ENCODE measurements at places on chromosomes 2 and 18.

DNA sequence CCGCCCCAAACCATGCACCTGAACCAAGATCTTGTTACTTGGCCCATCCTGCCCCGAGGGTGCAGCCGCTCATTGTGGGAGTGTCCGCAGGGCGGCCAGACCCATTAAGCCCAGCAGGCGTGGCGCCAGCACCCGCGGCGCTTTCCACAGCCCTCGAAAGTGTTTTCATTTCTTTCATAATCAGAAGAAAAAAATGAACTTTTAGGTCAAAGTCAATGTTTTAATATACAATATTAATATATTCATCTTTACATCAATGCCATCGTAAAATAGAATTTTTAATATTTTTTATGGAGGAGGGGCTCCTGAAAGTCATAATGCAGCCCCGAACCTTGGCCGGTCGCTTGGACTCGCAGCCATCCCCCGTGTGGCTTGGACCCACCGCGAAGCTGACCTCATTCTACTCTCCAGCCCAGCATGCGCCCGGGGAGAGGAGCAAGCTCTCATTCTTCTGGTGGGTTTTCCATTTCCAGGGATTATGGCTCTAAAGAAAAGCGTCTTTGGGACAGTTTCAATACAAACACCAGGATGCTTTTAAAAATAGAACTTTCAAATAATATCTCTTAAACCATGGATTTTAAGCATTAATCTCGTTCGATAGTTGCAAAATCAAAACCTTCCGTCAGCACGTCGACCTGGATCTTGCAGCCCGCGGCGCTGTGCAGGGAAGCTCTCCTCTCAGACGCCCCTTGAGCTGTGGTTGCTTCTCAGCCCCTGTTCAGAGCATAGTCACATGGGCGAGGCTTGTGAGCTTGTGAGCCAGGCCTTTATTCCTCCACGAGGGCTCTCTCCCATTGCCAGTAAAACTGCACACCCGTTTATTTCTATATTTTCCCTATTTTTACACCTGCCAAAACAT lies 17.2 kb upstream of the ASB1 start:
- no peak for DNase-seq

DNA sequence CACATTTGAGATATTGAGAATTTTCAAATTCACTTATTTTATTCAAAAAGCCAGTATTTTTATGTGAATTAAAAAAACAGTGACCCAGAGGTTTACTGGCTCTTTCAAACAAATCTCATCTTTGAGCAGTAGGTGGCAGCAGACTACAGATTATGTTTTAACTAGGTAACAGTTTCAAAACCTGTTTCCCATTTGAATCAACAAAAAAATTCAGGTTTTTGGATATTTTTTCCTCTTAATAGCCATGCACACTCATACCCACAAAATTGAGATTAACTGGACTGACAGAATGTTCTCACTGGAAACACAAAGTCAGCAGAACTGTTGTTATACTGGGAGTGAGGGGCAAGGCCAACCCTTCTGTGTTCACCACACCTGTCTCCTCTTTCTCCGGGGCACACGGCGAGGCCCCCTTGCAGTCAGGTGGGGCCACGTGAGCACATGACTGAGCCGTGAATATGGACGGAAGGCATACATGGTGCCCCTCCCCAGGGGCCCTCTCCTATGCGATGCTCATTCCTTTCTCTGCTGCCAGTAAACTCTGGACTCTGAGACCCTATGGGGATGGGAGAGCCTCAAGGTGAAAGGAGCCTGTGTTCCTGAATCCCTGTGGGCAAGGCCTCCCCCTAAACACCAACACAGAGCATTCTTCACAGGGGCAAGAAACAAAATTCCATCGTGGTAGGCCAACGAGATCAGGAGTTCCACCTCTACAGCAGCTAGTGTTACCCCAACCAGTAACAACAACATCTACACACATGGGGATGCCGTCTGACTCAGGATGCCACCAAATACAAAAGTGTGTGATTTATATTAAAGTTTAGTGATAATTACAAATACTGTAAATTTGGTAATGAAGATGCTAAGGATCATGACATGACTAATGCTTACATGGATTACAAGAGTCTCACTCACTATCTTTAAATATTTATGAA lies 80.4 kb downstream of the LPIN2 start:
- DNase-seq: no peak

- no peak for DNase-seq
These were observed 185.4 kb downstream of the LDLRAD4 start for GRCh38 chr18:13403786-13404549.

GRCh38 chr18:37705016-37705415 lies 139.4 kb upstream of the CELF4 start:
- no peak for DNase-seq

GRCh38 chr2:220393711-220394110 lies 766.3 kb downstream of the SLC4A3 start:
- no peak for DNase-seq

DNA sequence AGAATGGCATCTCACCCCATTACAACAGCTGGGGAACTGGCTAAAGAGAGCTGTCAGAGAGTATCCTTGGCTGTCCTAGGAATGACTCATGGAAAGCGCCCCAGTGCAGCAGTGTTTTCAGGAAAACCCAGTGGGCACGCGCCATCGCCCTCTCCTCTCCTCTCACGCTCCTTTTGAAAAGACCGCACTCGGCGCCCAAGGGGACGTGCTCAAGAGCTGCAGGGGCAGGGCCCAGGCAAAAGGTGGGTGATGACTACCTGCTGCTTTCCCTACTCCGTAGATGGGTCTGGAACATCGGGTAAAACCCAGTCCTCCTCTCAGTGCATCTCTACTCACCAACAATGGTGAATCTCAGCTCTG lies 68.1 kb downstream of the EMILIN2 start:
- no peak for DNase-seq

DNA sequence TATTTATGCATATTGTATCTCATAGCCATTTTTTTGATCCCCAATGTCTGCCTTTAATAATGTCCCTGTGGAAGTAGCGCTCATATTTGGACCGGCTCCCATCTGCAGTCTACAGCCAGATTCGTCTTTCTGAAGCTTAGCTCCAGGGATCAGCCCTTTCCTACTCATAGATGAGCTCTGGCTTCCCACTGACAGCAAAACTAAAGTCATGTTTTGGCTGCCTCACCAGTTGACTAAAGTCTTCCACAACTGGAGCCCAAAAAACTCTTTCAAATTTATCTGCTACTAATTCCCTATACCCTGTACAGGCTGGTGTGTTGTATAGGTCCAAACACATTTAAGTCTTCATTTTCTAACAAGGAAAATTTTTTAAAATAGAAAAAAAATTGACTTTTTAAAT lies 294.2 kb upstream of the HNMT start:
- DNase-seq: no peak

GRCh38 chr18:31679133-31679742 lies 5.1 kb downstream of the B4GALT6 start:
- peak; percentile 68 for DNase-seq

GRCh38 chr18:78976765-78977636 lies 2.6 kb upstream of the SALL3 start:
- DNase-seq: no peak

DNA sequence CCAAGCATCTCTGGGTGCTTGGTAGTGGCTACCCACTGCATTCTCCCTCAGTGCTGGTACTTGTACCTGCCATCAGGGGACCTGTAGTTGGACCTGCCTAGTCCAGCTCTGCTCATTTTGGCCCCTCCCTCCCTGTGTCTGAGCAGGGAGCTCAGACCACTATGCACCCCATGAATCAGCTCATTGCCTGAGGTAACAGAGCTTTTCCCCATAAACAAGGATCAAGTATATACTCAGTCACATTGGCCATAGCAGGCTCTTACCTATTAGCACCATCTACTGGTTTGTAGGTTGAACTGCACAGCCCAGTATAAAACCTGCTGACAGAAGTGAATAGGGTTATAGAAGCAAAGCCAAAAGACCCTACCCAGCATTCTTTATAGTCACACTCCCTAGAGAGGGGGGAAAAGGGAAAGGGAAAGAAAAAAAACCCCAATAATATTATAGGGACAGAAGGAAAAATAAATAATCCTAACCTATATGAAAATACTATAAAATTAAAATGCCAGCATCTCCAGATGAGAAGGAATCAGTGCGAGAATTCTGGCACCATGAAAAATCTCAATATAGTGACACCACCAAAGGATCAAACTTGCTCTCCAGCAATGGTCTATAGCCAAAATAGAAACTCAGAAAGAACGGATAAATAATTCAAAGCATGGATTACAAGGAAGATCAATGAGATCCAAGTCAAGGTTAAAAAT lies 6.9 kb upstream of the FLACC1 start:
- DNase-seq: peak; percentile 9

- DNase-seq: peak; percentile 20
These were observed 120.8 kb upstream of the STK17B start for GRCh38 chr2:196291873-196292800.

GRCh38 chr2:8976442-8977259 lies 26.8 kb downstream of the MBOAT2 start:
- no peak for DNase-seq

GRCh38 chr2:55880416-55881143 lies 43.0 kb downstream of the EFEMP1 start:
- no peak for DNase-seq

DNA sequence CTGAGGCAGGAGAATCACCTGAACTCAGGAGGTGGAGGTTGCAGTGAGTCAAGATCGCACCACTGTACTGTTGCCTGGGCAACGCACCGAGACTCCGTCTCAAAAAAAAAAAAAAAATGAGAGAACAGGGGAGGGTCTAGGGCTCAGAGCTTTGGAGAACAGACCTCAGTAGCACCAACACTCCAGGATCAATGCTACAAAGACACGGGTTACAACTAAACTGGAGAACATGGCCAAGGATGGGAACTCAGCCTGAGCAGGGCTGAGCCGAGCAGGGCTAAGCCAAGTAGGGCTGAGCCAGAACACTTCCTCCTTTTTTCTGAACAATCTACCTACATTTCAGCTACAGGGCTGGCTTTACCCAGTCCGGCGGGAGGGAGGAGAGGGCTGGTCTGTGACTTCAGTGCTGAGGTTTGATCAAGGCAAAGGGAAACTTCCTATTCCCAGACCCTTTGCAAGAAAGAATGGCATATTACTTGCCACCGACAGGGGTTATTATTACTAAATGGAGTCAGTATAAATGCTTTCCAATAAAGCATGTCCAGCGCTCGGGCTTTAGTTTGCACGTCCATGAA lies 2.9 kb upstream of the CASP8 start:
- DNase-seq: peak; percentile 26

DNA sequence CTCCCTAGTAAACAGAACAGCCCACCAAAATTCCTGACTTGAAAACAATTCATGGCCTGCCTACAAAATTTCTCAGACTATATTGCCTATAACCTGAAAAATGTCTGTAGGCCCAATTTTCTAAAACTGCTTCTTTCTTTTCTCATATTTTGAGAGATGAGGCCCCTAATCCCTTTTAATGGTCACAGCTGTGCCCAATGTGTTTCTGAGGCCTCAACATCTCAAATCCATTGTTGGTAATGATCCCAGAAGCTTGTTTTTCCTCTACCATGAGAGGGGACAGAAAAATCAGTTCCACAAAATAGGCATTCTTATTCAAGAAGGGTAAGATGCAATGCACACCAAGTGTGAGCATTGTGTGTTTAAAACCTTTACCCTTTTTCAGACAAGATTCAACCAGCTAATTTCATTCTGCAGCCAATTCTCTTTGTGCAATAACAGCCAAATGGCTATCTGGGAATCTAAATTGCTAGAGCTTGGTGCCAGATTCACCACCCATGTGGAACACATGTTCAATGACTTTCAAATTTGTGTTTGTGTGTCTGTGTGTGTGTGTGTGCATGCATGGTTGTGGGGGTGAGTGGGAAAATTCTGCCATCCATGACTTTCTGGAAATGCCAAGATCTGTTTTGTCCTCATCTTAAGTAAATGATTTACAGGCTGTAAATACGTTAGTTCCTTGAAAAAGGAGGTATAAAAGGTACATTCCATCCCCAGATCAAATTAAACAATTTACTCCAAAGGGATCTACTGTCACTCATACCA lies 319.5 kb downstream of the TNS1 start:
- DNase-seq: no peak

Data from NCI-H226 (cell line).